ENCODE measurements at places on chromosomes 3 and 15. TPM values are rescaled to one million over a fixed set of nuclear protein-coding genes. Genes with fewer than 3 reads are reported as not detected.

GPR15 gene
- polyA plus RNA-seq: not detected

SENP8 gene
- polyA plus RNA-seq: 3.2 TPM

ATRIP gene
- polyA plus RNA-seq: 4.5 TPM

TRAK1 gene
- 41.2 TPM for polyA plus RNA-seq

- DNase-seq: no peak
- H3K36me3 ChIP-seq: no peaks in the 10 kb centered on the region
- no peaks in the 10 kb centered on the region for H3K27me3 ChIP-seq
- no peaks in the 10 kb centered on the region for H3K4me1 ChIP-seq
These were observed 32.2 kb downstream of the GOLGA6L10 start for GRCh38 chr15:82317091-82317489.

- H3K27ac ChIP-seq: no peak overlapping the region
- H3K36me3 ChIP-seq: no peaks in the 10 kb centered on the region
- no peak for DNase-seq
- H3K4me3 ChIP-seq: no peak overlapping the region
- peaks cover 17% of the 10 kb centered on the region for H3K4me1 ChIP-seq
- no peaks in the 10 kb centered on the region for H3K27me3 ChIP-seq
These were observed 73.9 kb upstream of the MFGE8 start for GRCh38 chr15:88986949-88987590.

DNA sequence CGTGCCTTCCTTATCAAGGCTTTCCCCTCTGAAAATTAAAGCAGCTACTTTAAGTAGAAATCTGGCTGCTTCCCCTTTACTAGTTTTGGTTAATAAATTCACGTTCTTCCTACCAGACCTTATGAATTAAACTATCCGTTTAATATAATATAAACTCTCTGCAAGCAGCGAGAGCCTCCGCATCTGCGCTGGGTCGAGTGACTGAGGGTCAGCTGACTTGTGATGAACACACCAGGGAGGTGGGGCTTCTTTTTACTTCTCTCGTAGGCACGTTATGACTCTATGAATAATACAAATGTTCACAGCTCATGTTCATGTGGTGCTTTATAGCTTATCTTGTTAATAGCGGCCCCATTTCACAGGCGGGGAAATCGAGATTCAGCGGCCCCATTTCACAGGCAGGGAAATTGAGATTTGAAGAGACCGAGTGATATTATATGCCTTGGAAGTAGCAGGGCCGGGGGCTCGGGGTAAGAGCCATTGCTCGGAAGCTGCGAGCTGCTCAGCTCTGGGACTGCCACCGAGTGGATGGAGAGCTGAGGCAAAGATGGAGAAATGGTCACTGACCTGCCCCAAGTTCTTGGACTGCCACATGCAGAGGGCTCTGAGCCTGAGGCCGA is 8.3 kb downstream of the MUC4 start:
- DNase-seq: no peak
- H3K4me3 ChIP-seq: peak overlapping the region; percentile 34
- peaks cover 7% of the 10 kb centered on the region for H3K4me1 ChIP-seq
- peaks cover 34% of the 10 kb centered on the region for H3K27me3 ChIP-seq
- peak overlapping the region; percentile 34 for H3K27ac ChIP-seq
- H3K36me3 ChIP-seq: no peaks in the 10 kb centered on the region

GRCh38 chr3:49401766-49402165 is 10.0 kb downstream of the RHOA start:
- H3K36me3 ChIP-seq: peaks cover 30% of the 10 kb centered on the region
- no peak overlapping the region for H3K4me3 ChIP-seq
- no peak overlapping the region for H3K27ac ChIP-seq
- DNase-seq: no peak
- no peaks in the 10 kb centered on the region for H3K27me3 ChIP-seq

DNA sequence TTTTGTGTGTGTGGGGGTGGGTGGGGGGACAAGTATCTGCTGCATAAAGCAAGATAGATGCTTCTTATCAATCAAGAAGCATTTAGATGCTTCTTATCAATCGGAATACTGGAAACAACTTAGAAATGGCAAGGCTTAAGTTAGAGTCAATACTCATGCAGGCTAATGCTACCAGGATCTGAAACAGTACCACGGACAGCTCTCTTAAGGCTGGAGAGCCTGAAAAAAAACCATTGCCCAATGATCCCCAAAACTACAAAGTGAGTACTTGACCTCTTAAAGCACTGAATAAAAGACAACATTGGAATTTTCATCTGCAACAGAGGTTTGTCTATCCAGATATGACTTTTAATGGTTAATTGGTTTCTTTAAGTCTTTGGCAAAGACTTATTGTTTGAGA is 262.3 kb downstream of the GAP43 start:
- no peaks in the 10 kb centered on the region for H3K27me3 ChIP-seq
- H3K4me1 ChIP-seq: no peaks in the 10 kb centered on the region
- DNase-seq: no peak

GRCh38 chr3:137343283-137343682 is 385.5 kb downstream of the IL20RB start:
- DNase-seq: no peak
- no peak overlapping the region for H3K27ac ChIP-seq
- H3K4me3 ChIP-seq: no peak overlapping the region
- H3K27me3 ChIP-seq: no peaks in the 10 kb centered on the region

- no peaks in the 10 kb centered on the region for H3K36me3 ChIP-seq
- H3K4me1 ChIP-seq: peaks cover 14% of the 10 kb centered on the region
- no peak for DNase-seq
- peaks cover 31% of the 10 kb centered on the region for H3K27me3 ChIP-seq
These were observed 3.9 kb upstream of the CAMKV start for GRCh38 chr3:49873623-49874022.

DNA sequence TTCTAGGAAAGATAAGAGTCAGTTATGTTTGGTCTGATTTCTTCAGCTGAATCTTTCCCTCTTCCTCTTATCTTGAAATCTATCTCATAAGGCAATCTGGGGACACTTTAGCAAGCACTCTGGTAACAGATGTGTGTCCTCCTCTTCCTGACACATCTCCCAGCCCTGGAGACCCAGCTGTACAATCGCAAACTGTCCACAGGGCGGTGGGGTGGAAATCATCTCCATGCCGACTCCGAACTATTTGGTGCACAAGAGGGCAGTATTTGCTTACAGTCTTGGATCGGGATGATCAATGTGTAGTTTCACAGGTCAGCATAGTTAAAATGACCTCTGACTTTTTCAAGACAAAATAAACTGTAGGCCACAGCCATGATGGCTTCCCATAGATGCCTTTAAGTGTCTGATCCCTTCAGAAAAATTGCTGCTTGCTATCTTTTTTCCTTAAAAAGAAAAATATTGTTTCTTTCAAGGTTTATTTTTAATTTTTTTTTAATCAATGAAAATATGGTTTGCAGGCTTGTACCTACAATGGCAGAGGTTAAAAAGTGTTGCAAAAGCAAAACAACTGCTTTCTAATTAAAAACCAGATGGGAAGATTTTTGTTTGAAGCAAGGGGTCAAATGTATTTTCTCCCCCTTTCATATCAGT is 17.7 kb downstream of the EEFSEC start:
- peak; percentile 23 for DNase-seq
- H3K27me3 ChIP-seq: no peaks in the 10 kb centered on the region
- no peak overlapping the region for H3K4me3 ChIP-seq
- no peaks in the 10 kb centered on the region for H3K36me3 ChIP-seq
- peaks cover 80% of the 10 kb centered on the region for H3K4me1 ChIP-seq

DNA sequence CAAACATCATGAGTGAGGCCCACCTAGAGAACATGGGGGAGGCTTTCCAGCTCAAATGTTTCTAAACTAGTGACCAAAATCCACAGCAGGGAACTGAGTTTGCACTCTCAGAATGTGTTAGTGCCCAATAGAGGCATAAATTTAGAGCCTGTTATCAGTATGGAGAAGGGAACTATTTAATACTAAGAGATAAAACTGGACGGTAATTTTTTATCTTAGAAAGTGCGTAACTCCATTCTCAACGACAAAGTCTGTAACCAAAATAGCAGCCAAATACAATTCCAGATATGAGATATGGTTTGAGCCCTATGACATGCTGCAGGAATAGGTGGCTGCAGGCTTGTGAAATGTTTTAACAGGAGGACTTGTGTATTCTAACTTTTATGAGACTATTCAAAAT is 3.5 kb downstream of the B3GALNT1 start:
- H3K4me1 ChIP-seq: peaks cover 74% of the 10 kb centered on the region
- H3K36me3 ChIP-seq: no peaks in the 10 kb centered on the region
- no peaks in the 10 kb centered on the region for H3K27me3 ChIP-seq
- DNase-seq: no peak
- peak overlapping the region; percentile 64 for H3K27ac ChIP-seq

DNA sequence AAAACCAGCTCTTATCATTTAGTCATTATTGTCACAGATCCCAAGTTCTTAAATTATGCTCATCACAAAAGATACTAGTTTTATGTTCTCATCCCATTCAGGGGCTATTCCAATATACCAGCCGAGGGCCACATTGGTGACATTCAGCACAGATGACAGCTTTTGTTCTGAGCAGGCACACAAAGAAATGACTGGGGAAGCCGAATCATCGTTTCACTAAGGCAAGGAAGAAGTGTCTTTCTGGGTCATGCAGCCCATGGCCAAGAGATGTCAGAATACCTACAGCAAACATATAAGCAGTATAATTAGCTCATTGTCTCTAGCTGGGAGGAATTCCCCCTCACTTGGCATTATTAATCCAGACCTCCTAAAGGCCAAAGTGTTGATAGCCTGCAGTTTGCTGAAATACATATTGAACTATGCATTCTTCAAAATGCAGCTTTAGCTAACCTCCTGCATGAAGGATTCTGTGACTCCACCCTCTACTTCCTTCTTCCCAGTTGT is 100.2 kb downstream of the CNTN4 start:
- no peaks in the 10 kb centered on the region for H3K4me1 ChIP-seq
- no peak for DNase-seq
- H3K27ac ChIP-seq: no peak overlapping the region
- no peak overlapping the region for H3K4me3 ChIP-seq
- no peaks in the 10 kb centered on the region for H3K27me3 ChIP-seq

DNA sequence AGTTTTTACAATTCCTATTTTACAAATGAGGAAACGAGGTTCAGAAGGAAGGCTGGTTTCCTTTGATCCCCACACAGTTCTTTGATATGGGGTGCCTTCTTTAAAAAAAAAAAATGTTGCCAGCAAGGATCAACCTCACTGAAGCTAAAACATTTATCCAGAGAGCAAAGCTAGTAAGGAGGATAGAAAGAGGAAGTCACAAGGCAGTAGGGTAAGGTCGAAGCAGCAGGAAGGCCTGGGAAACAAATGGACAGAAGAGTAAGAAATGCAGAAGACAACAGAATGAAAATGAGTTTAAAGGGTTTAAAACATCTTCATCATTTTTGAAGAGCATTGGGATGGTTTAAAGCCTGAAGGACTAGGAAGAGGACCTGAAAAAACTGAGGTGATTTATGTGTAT is 30.6 kb upstream of the CP start:
- no peak overlapping the region for H3K27ac ChIP-seq
- no peaks in the 10 kb centered on the region for H3K36me3 ChIP-seq
- no peak overlapping the region for H3K4me3 ChIP-seq

GRCh38 chr3:101941318-101942040 is 92.2 kb downstream of the NFKBIZ start:
- peak overlapping the region; percentile 58 for H3K27ac ChIP-seq
- no peaks in the 10 kb centered on the region for H3K27me3 ChIP-seq
- no peak for DNase-seq
- peaks cover 42% of the 10 kb centered on the region for H3K4me1 ChIP-seq
- no peak overlapping the region for H3K4me3 ChIP-seq

GRCh38 chr3:149473357-149474249 is 894 bp upstream of the TM4SF4 start:
- no peak overlapping the region for H3K4me3 ChIP-seq
- no peak overlapping the region for H3K27ac ChIP-seq
- no peaks in the 10 kb centered on the region for H3K36me3 ChIP-seq
- peaks cover 33% of the 10 kb centered on the region for H3K4me1 ChIP-seq

DNA sequence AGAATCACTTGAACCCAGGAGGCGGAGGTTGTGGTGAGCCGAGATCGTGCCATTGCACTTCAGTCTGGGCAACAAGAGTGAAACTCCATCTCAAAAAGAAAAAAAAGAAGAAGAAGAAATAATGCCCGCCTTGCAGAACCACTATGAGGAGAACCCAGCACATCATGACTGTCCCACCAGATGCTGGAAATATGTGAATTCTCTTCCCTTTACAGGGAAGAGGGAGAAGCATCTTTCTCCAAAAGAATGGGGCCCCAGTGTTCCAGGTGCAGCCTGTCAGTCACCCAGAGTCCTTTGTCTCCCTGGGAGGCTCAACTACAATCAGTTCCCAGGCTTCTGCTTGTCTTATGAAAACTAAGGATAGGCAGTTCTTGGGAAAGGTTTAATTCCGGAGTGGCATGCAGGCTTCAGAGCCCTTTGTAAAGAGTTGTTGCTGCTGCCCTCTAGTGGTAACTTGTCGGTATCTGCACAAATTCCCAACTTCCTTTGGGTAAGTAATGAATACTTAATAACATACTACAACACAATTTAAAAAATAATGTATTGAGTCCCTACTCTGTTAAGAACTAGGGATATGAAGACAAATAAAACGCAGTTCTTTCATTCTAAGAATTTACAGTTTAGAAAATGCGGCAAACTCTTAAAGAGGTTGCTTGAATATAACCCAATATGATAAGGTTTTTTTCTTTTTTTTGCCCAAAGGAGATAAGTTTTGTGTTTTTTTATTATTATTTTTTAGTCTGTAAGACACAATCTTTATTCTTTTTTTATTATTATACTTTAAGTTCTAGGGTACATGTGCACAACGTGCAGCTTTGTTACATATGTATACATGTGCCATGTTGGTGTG is 18.6 kb upstream of the TICRR start:
- no peaks in the 10 kb centered on the region for H3K4me1 ChIP-seq
- peak; percentile 57 for DNase-seq
- H3K4me3 ChIP-seq: no peak overlapping the region
- peaks cover 30% of the 10 kb centered on the region for H3K27me3 ChIP-seq
- no peaks in the 10 kb centered on the region for H3K36me3 ChIP-seq
- H3K27ac ChIP-seq: no peak overlapping the region

DNA sequence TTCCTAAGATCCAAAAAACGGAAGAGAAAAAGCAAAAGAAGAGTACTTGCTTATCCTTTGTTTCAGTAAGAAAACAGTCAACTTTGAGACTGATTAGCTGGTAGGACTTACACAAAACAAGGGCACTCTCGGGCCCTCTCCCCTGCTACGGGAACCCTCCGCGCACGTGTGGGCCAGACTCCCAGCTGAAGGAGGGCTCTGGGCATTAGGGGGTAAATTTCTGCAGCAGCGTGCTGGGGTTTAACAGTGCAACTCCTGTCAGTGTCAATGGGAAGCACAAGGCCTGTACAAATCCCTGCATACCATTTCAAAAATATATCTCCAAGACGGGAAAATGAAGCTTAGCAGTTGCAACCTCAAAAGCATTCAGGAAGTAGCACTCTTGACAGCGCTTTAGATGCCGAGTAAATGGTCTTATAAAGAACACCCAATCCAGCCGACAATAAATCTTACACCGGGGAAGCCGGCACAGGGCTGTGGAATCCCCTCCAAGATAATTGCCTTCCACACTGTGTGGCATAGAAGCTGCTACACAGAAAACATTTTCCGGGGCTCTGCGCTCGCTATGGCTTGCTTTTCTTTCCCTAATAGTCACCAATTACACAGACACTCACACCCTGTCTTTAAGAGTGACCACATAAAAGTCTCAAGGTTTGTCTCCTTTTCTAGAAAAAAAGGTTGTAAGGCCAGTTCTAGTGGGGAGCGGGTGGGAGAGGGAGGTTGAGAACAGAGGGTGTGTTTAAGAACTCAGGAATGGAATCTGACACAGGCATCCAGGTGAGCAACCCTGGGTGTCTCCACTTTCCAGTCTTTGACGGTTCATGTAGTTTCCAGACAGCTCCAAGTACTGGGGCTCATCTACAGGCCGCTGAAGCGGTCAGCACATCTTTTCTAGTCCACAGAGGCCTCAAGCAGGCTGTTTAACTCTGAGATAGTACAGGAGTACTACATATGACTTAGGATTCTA is 512.7 kb downstream of the FOXP1 start:
- H3K27ac ChIP-seq: peak overlapping the region; percentile 13
- H3K4me1 ChIP-seq: peaks cover 20% of the 10 kb centered on the region
- no peak for DNase-seq
- no peak overlapping the region for H3K4me3 ChIP-seq
